Left renal pelvis (tissue), 4 donors: ENCODE measurements at places on chromosomes 3 and 15.
A peak's percentile ranks its signal among the peaks of the same experiment; 100 is the strongest.

DNA sequence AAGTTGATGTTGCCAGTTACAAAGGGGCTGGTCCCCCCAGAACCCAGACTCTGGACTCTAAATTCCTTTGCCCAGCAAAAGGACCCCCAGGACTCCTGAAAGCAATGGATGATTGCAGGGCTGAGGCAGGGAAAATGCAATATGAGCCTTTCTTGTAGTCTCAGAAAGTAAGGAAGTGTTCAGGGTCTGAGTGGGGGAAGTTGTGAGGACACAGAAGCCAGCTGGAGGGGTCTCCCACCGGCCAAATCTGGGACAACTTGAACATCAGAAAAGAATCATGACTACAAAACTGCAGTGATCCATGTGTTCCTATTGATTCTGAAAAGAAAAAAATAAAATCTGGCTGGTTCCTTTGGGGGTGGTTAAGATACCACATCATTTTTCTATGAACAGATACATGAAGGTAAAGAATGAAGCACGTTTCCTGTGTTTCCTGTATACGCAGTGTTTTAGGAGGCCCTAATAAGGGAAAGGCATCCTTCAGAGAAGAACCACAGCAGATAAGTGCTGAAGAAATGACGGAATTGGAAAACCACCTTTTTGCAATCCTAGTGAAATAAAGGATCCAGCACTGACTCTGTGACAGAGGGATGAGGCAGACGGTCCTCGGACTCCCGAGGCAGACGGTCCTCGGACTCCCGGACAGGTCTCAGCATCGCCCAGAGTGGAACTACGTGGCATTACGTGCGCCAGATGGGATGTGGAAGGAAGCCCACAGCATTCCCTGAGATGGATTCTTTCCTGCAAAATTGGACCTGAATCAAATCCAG is 22.2 kb upstream of the GRIP2 start:
- DNase-seq: no peak

- DNase-seq: no peak
Measured at GRCh38 chr15:28930011-28930410, 44.2 kb downstream of the APBA2 start.

DNA sequence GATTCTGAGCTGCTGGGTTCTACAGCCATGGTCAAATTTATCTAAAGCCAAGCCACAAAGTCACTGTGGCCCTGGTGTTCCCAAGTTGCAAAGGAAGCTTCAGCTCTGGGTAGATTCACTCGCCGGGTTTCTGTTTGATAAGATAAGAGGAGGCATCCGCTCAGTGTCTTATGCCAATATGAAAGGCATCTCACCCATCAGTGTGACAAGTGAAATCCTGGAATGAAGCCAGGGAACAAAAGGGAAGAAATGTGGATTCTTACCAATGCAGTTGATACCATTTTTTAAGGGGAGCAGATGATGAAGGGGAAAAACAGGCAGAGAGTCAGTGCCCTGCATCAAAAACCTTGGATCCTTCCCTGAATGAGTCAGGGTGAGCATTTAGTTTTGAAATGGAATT is 2.8 kb upstream of the CPNE4 start:
- DNase-seq: no peak

- no peak for DNase-seq
Measured at GRCh38 chr3:140595295-140595694, 82.6 kb upstream of the TRIM42 start.

DNA sequence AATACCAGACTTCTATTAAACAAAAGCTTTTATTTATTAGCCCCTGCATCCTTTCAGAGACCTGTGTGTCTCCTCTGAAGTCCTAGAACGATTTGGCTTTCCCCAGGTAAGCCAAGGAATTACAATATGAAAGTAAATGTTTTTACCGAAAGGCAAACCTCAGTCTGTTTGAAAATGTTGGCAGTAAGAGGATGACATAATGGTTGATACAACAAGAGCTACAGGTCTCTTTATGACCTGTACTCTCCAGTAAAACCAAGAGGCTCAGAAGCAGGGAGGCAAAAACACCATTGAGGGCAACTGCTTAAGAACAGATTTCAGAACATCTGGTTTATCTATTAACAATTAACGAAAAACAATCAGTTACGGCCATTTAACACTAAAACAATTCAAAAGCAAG is 107.8 kb downstream of the ADAM10 start:
- DNase-seq: no peak

GRCh38 chr3:13296662-13297061 is 123.5 kb downstream of the NUP210 start:
- DNase-seq: no peak

GRCh38 chr3:195059006-195059350 is 212.0 kb downstream of the XXYLT1 start:
- DNase-seq: no peak

- peak; percentile 10 for DNase-seq
Measured at GRCh38 chr3:101281521-101282030, 38.8 kb downstream of the IMPG2 start.

GRCh38 chr15:26028086-26028740 is 165.1 kb upstream of the ATP10A start:
- DNase-seq: no peak

DNA sequence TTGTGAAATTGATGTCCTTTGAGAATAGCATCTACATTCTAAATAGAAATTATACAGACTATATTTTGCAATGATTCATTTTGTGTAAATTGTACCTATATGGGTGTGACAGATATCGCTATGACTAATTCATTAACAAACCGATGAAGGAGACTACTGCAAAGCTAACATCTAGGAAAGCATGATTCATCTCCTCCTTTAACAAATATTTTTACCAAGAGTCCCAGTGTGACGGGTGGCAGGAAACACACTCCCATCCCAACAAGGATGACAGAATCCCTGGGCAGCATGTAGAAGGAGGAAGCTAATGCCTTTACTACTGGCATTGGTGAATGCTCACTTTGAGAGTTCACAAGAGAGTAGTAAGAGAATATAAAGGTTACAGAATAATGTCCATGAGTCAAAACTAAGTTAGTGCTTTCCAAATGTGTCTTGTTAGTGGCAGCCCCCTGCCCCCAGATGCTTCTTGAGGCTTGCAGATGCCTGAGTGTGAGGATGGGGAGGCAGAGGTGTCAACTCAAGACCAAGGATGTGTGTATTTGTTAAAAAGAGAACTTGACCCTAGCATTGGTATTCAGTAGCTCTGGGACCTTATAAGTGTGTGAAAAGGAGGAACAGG is 180.6 kb downstream of the FMN1 start:
- no peak for DNase-seq

DNA sequence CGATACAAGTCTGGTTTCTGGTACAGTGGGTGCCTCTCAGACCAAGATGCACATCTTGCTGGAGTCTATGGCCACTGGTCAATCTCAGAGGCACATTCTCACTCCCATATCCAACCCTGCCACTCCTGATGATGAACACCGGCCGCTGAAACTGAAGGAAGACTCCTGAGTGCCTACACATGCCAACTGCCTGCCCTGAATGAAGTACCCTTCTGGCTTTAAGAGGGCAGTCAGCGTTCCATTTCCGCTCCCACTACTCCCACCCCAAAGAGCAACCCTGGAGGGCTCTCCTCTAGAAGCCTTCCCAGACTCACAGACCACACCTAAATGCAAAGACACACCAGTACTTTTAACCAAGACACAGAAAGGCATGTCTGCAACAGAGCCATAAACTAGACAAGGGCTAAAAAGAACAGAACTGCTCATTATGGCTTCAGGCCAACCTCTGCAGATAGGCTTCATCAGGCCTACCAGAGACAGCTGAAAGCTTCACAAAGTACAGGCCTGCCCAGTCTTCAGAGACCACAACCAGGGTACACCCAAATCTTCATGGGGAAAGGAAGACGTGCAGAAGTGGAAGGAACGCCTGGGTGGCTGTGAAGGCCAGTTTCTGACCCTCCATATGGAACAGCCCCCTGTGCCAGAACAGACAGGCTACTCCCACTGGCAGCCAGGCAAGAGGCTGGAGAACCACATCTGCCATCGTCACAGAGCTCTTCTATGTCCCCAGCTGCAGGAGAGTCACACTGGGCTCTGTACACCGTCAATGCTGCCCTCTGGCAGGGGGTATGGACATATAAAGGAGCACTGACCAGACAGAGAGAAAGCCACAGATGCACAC is 14.3 kb downstream of the ANP32A start:
- DNase-seq: no peak
